NCI-H1930 (cell line): ENCODE measurements at places on chromosomes 1 and 21.

- no peak for DNase-seq
These were observed 455.0 kb downstream of the BRINP3 start for GRCh38 chr1:190022709-190023108.

- DNase-seq = no peak
These were observed 10.9 kb upstream of the CAP1 start for GRCh38 chr1:40029608-40030007.

- DNase-seq = no peak
These were observed 3.5 kb downstream of the RGL1 start for GRCh38 chr1:183808296-183809027.

DNA sequence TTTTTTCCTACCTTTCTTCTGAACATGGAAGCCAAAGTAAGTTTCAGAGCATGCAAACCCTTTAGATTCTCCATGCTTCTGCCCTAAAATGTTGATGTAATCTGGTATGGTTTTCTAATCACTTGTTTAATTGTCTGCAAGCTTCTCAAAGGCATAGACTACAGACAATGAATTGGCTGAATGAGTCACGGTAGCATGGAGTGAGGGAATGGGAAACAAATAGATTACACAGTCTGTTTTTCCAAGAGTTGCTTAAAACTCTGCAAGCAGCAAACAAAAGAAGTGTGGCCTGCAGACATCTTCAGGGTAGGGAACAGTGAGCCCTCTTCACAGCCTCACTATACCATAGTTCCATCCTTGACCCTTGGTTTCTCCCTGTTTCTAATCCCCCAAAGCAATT lies 326.0 kb downstream of the BARHL2 start:
- no peak for DNase-seq

GRCh38 chr1:17984583-17984982 lies 123.0 kb upstream of the IGSF21 start:
- DNase-seq = no peak

- no peak for DNase-seq
These were observed 44.3 kb upstream of the EPS8L3 start for GRCh38 chr1:109807822-109808680.

DNA sequence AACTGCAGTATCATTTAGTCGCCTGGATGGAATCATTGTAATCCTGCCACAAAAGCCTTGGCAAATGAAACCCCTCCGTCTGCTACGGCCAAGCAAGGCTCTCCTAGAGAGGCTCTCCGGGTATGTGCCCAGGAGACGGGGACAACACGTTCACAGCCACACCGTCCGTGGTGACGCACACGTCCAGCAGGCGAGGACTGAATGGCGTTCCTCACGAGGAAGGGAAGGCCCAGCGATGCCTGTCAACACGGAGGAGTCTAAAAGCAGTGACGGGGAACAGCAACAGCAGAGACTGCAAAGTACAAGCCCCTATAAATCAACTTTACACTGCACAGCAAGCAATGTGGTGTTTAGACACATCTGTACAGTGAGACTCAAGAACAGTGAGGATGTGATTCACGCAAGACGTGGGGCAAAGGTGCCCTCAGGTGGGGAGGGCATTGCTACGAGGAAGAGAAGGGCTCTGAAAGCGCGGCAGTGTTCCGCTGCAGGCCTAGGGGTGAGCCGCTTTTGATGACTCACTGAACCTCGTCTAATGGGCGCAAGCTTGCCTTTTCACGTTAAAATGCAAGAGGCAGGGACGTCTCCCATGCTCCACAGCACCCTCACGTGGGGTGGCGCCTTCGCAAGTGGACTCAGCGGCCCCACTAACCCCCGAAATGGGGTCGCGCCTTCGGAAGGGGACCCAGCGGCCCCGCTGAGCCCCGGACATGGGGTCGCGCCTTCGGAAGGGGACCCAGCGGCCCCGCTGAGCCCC lies 6.8 kb downstream of the WRAP73 start:
- DNase-seq = no peak

DNA sequence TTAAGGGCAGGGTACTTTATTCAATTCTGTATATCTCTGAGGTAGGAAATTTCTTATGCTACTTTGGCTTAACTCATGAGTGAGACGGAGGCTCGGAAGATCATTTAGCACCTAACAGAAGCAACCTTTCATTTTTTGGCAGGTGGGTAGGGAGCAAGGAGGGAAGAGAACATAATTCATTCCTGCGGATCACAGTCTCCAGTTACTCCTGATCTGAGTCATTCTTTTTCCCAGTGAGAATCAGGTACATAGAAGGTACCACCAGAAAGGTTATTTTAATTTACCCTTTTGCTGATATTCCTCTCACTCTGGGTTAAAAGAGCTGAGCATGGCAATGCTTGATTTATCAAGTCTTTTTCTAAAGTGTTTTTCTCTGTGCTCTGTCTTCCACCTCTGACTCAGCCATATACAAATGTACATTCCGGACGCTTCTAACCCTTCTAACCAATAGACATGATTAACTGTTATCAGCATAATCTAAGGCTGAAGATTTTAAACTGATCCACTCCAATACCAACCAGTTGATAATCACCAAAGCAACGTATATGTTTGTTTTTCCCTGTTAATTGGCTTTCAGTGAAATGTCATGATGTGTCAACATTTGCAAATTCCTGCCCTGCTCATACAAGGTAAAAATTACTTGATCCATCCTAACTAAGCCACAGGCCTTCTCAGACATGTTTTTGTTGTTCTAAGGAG lies 271.7 kb downstream of the DUSP10 start:
- no peak for DNase-seq

GRCh38 chr1:89739013-89739843 lies 81.6 kb upstream of the LRRC8D start:
- DNase-seq = no peak
